T-helper 2 cell treated with Interferon-gamma antibody and Interleukin-4, amounts not matched to agents 5 μg/mL and 100 μg/mL, for 36 hours (primary cell): ENCODE measurements at places on chromosomes 4 and X.
A peak's percentile ranks its signal among the peaks of the same experiment; 100 is the strongest.

- peak overlapping the region; percentile 85 for H3K27ac ChIP-seq
- H3K4me3 ChIP-seq, result peak overlapping the region; percentile 90
- no peaks in the 10 kb centered on the region for H3K27me3 ChIP-seq
- peak; percentile 27 for DNase-seq
- peaks cover 23% of the 10 kb centered on the region for H3K36me3 ChIP-seq
Observed at GRCh38 chrX:150573702-150574101, 5.3 kb downstream of the MTM1 start.

- H3K36me3 ChIP-seq, result no peaks in the 10 kb centered on the region
- H3K27me3 ChIP-seq, result no peaks in the 10 kb centered on the region
- no peak overlapping the region for H3K4me3 ChIP-seq
- no peaks in the 10 kb centered on the region for H3K4me1 ChIP-seq
- DNase-seq, result no peak
- no peak overlapping the region for H3K27ac ChIP-seq
Observed at GRCh38 chrX:117977526-117977925, 139.1 kb downstream of the KLHL13 start.

- peaks cover 16% of the 10 kb centered on the region for H3K4me1 ChIP-seq
- DNase-seq, result peak; percentile 55
- H3K4me3 ChIP-seq, result peak overlapping the region; percentile 88
Observed at GRCh38 chrX:153723351-153724251, 586 bp downstream of the BCAP31 start.

GRCh38 chrX:139207655-139208054 is 322.9 kb upstream of the F9 start:
- no peaks in the 10 kb centered on the region for H3K4me1 ChIP-seq
- H3K27me3 ChIP-seq, result peaks cover 30% of the 10 kb centered on the region
- H3K27ac ChIP-seq, result no peak overlapping the region

- peaks cover 23% of the 10 kb centered on the region for H3K36me3 ChIP-seq
- no peaks in the 10 kb centered on the region for H3K27me3 ChIP-seq
- no peak for DNase-seq
- peak overlapping the region; percentile 69 for H3K27ac ChIP-seq
- H3K4me1 ChIP-seq, result peaks cover 25% of the 10 kb centered on the region
Observed at GRCh38 chrX:9515973-9516538, 51.2 kb downstream of the TBL1X start.

- no peaks in the 10 kb centered on the region for H3K36me3 ChIP-seq
- no peak for DNase-seq
- no peak overlapping the region for H3K4me3 ChIP-seq
Observed at GRCh38 chr4:137609718-137610430, 77.6 kb upstream of the PCDH18 start.

DNA sequence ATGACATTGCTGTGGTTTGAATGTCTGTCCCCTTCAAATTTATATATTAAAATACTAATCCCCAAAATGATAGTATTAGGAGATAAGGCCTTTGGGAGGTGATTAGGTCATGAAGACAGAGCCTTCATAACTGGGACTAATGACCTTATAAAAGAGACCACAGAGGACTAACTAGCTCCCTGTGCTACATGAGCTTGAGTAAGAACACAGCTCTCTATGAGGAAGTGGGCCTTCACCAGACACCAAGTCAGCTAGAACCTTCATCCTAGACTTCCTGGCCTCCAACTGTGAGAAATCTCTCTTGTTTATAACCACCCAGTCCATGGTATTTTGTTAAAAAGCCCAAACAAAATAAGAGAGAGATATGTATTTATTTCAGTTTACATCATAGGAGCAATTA is 242.2 kb upstream of the CTSO start:
- DNase-seq, result no peak
- H3K36me3 ChIP-seq, result no peaks in the 10 kb centered on the region
- H3K4me3 ChIP-seq, result no peak overlapping the region
- no peaks in the 10 kb centered on the region for H3K4me1 ChIP-seq

DNA sequence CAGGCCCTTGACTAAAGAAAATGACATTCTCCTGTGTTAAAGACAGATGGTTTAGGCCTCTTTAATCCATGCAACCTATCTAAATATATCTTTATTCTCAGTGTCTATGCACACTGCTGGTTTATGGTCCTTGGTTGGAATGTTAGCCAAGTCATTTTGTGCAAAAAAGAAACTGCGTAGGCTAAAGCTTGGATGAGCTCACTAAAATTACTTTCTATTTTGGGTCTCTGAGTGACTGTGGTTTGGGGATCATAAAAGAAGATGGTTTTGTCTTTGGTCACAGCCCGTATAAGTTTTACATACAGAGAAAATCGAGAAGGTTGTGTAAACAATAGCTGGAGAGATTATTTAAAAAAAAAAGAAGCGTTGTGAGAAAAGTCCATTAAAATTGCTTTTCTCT is 443.6 kb downstream of the UBE2NL start:
- no peak overlapping the region for H3K27ac ChIP-seq
- H3K36me3 ChIP-seq, result no peaks in the 10 kb centered on the region
- H3K27me3 ChIP-seq, result no peaks in the 10 kb centered on the region
- DNase-seq, result no peak
- no peak overlapping the region for H3K4me3 ChIP-seq

DNA sequence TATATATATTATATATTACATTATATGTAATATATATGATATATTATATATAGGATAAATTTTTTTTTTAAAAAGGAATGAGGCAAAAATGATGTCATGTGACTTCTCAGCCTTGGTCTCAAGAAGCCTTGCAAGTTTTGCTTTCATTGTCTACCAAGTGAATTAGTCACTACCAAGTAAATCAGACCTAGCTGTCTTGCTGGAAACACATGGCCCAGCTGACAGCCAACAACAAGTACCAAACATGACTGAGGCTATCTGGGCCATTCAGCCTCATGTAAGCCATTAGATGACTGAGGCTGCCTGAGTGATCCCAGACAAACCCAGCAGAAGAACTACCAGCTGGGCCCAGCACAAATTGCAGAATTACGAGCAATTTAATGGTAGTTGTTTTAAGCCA is 44.9 kb downstream of the HAND2 start:
- no peaks in the 10 kb centered on the region for H3K4me1 ChIP-seq
- no peak overlapping the region for H3K4me3 ChIP-seq
- no peak overlapping the region for H3K27ac ChIP-seq

- no peak overlapping the region for H3K27ac ChIP-seq
- no peaks in the 10 kb centered on the region for H3K4me1 ChIP-seq
- no peaks in the 10 kb centered on the region for H3K27me3 ChIP-seq
- no peak for DNase-seq
- H3K4me3 ChIP-seq, result no peak overlapping the region
Observed at GRCh38 chr4:68617003-68617698, 41.0 kb upstream of the UGT2B17 start.

DNA sequence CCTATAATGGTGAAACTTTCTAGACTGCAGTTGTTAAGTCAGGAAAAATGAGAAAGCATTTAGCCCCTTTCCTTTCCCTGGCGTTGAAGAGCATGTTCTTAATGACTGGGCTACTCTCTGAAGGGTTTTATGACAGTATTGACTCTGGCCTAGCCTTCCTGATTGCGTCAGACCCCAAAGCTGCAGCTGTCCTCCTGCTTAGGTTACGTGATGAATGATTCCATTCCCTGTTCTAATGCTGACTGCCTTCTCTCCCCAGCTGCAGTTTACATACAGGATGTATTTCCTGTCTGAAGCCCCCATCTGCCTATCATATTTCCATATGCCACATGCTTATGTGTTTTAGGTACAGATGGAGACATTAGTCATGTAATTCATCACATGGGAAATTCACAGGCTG is 105.8 kb upstream of the EGFL6 start:
- peaks cover 3% of the 10 kb centered on the region for H3K4me1 ChIP-seq
- no peak overlapping the region for H3K4me3 ChIP-seq
- no peaks in the 10 kb centered on the region for H3K27me3 ChIP-seq
- no peak for DNase-seq
- H3K27ac ChIP-seq, result no peak overlapping the region

GRCh38 chr4:98506462-98507132 is 151.8 kb downstream of the TSPAN5 start:
- DNase-seq, result no peak
- H3K27ac ChIP-seq, result no peak overlapping the region
- H3K36me3 ChIP-seq, result peaks cover 30% of the 10 kb centered on the region
- no peak overlapping the region for H3K4me3 ChIP-seq
- no peaks in the 10 kb centered on the region for H3K27me3 ChIP-seq

- H3K27me3 ChIP-seq, result peaks cover 34% of the 10 kb centered on the region
- H3K4me3 ChIP-seq, result no peak overlapping the region
- no peaks in the 10 kb centered on the region for H3K4me1 ChIP-seq
- no peak for DNase-seq
- no peaks in the 10 kb centered on the region for H3K36me3 ChIP-seq
- no peak overlapping the region for H3K27ac ChIP-seq
Observed at GRCh38 chr4:13498469-13498868, 14.3 kb upstream of the RAB28 start.

- no peak overlapping the region for H3K4me3 ChIP-seq
- H3K27me3 ChIP-seq, result peaks cover 4% of the 10 kb centered on the region
- H3K4me1 ChIP-seq, result no peaks in the 10 kb centered on the region
- H3K36me3 ChIP-seq, result no peaks in the 10 kb centered on the region
Observed at GRCh38 chrX:12702509-12703091, 88.6 kb upstream of the PRPS2 start.

DNA sequence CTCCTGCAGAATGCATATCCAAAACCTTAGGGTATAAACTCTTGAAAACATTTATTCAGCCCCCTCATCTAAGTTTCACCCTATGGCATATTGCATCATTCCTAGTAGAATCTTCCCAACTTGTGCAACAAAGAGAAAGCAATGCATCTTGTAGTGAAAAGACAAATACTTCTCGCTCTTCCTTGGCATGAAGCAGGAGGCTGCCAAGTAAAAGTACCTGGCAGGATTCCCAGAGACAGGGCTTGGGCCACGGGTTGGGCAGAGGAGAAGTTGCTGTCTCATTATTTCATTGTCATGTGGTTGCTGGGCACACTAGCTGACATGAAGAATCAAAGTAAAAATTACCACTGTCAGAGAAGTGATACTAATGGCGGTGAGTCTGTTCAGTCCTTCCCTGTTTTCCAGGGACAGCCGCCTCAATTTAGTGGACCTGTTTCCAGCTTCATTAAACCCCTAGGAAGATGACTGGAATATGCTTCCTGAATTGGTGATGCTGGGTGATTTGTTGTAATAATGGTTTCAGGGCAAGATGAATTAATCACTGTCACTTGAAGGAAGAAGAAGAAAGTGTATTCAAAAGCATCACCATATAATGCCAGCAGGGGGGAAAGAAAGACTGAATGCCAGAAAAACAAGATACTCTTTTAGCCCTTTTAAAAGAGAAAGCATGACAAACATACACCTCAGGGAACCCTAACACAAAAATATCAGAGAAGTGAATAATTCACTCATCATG is 380.5 kb upstream of the IGFBP7 start:
- no peaks in the 10 kb centered on the region for H3K4me1 ChIP-seq
- no peaks in the 10 kb centered on the region for H3K36me3 ChIP-seq
- DNase-seq, result no peak
- H3K27me3 ChIP-seq, result no peaks in the 10 kb centered on the region
- H3K4me3 ChIP-seq, result no peak overlapping the region

DNA sequence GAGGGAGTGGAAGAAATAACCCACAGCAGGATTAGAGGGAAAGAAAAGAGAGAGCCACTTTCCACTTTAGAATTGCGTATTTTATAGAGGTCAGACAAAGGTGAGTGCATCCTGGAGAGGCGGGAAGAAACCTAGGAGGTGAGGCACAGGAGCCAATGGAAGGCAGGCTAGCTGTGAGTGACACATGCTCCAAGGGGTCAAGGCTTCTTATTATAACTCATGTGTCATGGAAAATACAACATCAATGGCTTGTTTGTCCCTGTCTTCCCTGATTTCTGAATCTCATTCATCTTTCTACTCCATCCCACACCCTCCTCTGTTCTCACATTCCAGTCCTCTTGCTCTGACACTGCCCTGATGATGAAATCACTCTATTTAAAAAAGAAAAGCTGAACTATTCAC is 14.4 kb downstream of the ANXA3 start:
- H3K36me3 ChIP-seq, result no peaks in the 10 kb centered on the region
- H3K27ac ChIP-seq, result no peak overlapping the region
- no peak for DNase-seq
- H3K27me3 ChIP-seq, result peaks cover 9% of the 10 kb centered on the region
- H3K4me1 ChIP-seq, result no peaks in the 10 kb centered on the region
- no peak overlapping the region for H3K4me3 ChIP-seq

GRCh38 chr4:187071946-187072600 is 348.4 kb upstream of the FAT1 start:
- no peak for DNase-seq
- H3K4me3 ChIP-seq, result no peak overlapping the region
- no peaks in the 10 kb centered on the region for H3K27me3 ChIP-seq
- H3K4me1 ChIP-seq, result no peaks in the 10 kb centered on the region
- no peaks in the 10 kb centered on the region for H3K36me3 ChIP-seq
- no peak overlapping the region for H3K27ac ChIP-seq

- no peaks in the 10 kb centered on the region for H3K27me3 ChIP-seq
- H3K36me3 ChIP-seq, result no peaks in the 10 kb centered on the region
- no peak overlapping the region for H3K27ac ChIP-seq
- DNase-seq, result no peak
Observed at GRCh38 chr4:37299468-37299867, 54.9 kb downstream of the NWD2 start.

GRCh38 chr4:66252291-66252690 is 582.0 kb upstream of the EPHA5 start:
- no peak for DNase-seq
- H3K36me3 ChIP-seq, result no peaks in the 10 kb centered on the region
- no peak overlapping the region for H3K4me3 ChIP-seq
- no peaks in the 10 kb centered on the region for H3K27me3 ChIP-seq
- no peak overlapping the region for H3K27ac ChIP-seq

GRCh38 chr4:122450847-122451246 is 5.7 kb downstream of the IL2 start:
- no peaks in the 10 kb centered on the region for H3K36me3 ChIP-seq
- H3K4me1 ChIP-seq, result peaks cover 16% of the 10 kb centered on the region

GRCh38 chr4:177546745-177547144 is 104.5 kb upstream of the AGA start:
- H3K4me1 ChIP-seq, result no peaks in the 10 kb centered on the region
- no peak for DNase-seq
- H3K27me3 ChIP-seq, result no peaks in the 10 kb centered on the region
- H3K4me3 ChIP-seq, result no peak overlapping the region
- H3K36me3 ChIP-seq, result no peaks in the 10 kb centered on the region

DNA sequence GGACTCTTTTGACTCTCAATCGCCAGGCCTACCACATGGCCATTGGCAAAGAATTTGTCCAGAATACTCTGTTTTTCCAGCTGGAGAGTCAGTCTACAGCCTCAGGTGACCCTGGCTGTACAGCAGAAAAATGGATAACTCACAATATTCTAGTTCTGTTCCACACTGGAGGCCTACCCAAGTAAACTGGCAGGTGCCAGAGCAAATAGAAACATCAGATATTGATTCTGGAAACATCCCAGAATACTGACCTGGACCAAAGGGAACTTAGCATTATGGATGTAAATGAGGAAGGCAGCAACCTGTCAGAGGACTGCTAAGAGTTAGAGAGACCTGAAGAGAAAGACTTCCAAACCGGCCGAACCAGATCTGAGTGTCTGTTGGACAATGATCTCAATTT is 147.9 kb upstream of the SMAD1 start:
- no peak for DNase-seq
- no peaks in the 10 kb centered on the region for H3K4me1 ChIP-seq
- no peak overlapping the region for H3K4me3 ChIP-seq
- H3K27me3 ChIP-seq, result no peaks in the 10 kb centered on the region
- H3K27ac ChIP-seq, result no peak overlapping the region
